Amniotic stem cell (primary cell): ENCODE measurements at places on chromosomes 5 and 9.

DNA sequence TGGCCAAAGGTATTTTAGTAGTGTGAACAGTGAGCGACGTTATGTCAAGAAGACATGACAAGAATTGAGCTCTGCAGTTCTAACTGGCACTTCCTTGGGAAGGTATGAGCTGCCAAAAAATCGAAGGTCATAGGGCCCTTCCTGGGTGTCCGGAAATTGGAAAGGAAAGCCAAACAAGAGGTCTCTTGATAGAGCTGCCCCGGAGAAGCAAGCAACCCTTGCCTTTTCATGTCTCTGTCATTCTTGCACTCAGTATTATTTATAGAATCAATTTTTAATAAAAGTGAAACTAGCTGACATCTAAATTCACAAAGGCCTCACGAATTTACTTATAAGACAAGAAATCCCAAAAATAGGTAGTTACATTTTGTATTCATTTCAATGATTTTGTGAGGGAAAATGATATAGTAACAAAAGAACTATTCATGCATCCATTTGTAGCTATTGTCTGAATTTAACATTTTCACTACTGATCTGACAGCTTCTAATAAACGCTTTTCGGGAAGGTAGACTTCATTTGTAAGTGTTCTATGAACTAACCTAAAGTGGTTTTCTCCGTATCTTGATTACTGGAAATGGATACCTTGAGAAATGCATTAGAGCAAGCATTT, 113.8 kb upstream of the VCAN start:
- DNase-seq, result no peak

GRCh38 chr5:157108976-157109375, at the start of gene HAVCR2:
Gene HAVCR2, minus strand, starts transcription at chr5:157109044. Its CDS starts 61 bp downstream, at chr5:157108983.
- DNase-seq, result no peak

DNA sequence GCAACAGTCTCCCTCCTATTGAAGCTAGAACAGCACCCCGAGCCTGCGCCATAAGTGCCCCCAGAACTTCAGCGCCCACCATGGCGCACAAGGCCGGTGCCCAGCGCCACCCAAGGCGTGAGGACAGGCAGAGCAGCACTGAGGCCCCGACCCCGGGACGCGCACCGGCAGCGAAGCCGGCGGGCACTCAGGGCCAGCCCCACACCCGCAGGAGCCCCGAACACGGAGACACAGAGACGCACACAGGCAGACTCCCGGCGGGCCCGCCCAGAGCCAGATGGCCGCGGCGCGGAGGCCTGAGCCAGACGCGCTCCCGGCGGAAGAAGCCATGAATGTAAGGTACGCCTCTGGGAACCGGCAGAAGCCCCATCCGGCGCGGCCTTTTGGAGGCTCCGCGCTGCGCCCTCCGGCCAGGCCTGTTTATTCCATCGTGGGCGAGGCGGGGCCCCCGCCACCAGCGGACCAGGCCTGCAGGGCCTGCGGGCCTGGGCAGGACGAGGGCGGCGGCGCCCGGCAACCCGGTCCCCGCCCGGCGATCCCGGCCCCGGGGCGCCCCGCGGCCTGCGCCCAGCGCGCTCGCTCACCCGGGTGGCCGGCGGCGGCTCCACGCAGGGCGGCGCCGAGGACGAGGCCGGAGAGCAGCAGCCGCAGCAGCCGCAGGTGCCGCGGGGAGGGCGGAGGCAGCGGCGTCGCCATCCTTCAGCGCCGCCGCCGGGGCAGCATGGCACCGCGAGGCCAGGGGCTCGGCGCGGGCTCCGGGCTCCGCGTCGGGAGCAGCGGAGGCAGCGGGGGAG, 486 bp downstream of the NPDC1 start:
- DNase-seq, result no peak

GRCh38 chr9:129141066-129142041, 30.1 kb downstream of the PTPA start:
- DNase-seq, result peak; percentile 74

DNA sequence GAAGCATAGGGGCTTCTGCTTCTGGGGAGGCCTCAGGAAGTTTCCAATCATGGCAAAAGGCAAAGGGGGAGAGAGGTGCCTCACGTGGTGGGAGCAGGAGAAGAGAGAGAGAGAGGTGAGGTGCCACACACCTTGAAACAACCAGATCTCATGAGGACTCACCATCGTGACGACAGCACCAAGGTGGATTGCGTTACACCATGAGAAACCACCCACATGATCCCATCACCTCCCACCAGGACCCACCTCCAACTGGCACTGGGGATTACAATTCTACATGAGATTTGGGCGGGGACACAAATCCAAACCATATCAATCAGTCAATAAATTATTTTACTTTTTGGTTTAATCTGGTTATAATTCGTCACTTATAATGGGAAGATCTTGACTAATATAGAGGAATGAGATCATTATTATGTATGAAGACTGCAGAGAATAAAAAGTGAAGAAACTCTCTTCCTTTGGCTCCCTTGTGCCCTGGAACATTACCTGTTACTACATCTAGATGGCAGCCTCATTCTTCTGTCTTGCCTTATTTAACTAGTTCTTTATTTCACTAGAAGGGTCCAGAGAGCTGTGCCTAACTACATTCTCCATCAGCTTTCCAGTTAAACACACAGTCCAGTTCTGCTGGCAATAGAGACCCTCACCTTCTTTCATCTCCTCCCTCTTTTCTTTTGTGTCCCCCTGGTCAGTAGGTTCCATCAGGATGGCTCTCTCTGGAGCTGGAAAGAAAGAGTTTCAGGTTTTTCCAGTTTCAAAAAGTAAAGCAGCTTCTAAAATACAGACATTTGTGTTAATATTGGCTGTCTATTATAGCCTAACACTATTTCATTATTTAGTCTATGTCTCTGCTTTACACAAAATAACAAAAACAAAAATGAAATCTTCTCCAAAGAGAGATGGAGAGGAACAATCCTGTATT, 21.7 kb upstream of the SPINK7 start:
- DNase-seq, result no peak

- DNase-seq, result no peak
These were observed 845.3 kb upstream of the PTPRD start for GRCh38 chr9:11457825-11458790.

DNA sequence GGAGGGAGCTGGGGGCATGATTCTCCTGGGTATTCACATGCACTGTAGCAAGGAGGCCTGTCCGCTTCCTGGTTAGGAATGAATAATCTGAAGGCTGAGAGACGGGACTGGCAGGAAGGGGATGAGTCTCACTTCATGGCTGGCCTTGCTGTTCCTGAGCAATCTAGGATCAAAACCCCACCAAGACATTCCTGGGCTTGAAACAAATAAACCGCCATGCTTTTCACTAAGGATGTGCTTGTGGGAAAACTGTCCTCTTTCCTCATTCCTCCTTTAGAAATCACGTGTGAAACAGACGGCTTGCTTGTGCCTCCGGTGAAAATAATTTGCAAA, 132.8 kb downstream of the MACROH2A1 start:
- no peak for DNase-seq

- DNase-seq, result no peak
These were observed 559.9 kb downstream of the PSAT1 start for GRCh38 chr9:78856781-78857180.

GRCh38 chr5:40365342-40366330, 314.1 kb upstream of the PTGER4 start:
- DNase-seq, result no peak

DNA sequence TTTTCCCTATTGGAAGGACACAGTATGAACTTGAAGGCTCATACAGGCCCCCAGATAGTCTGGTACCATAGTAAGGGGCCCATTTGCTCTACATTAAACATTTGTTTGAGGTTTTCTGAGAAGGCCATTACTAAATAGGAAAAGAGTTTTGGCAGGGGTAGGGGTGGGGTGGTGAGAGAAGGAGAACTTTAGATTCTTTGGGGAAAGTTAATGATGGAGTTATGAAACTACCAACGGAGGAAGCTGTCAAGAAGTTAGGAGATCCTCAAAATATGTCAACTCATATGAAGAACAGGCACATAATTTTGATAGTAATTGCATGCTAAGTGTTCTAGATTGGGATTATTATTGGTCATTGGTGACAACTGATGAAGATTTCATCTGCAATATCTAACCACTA, 114.7 kb downstream of the TAF11L14 start:
- no peak for DNase-seq
